IPS-NIHi11 (cell line): ENCODE measurements at places on chromosomes 2 and 18.

DNA sequence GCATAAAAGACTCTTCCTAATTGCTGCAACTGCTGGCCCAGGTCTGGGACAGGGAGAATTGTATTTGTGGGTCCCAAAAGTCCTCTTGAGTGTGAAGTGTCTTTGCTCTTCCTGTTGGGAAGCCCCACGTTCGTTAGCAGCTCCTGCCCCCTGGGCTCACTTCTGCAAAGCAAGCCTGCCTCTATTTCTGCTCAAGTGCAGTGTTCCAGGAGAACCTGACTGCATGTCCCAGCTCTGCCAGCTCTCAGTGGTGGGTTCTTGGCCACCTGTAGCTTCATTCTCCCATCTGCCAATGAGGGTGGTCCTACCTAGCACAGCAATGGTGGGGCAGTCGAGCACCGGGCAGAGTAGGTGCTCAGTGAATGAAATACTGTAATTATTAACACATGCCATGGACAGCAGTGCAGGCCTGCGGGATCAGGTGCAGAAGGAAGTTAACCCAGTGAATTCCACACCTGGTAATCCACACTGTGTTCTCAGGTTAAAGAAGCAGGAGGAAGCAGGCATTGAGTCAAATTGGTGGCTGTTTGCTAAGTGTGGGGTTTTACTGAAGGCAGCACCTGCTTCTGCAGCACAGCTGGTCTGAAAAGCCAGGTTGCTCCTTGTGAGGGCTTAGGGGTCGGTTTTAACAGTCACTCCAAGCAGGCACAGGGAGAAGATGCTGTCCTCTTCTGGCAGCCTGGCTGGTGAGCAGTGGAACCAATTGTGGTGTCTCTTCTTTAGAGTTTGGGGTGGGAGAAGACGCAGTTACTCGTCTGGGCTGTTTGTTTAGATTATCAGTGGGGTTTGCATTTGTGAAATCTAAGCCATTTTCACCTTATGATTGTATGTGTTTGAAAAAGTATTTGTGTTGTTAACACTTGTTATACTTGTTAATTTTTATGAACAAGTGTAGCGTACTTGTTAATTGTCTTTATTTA is 54.3 kb downstream of the DGKD start:
- no peak for DNase-seq

DNA sequence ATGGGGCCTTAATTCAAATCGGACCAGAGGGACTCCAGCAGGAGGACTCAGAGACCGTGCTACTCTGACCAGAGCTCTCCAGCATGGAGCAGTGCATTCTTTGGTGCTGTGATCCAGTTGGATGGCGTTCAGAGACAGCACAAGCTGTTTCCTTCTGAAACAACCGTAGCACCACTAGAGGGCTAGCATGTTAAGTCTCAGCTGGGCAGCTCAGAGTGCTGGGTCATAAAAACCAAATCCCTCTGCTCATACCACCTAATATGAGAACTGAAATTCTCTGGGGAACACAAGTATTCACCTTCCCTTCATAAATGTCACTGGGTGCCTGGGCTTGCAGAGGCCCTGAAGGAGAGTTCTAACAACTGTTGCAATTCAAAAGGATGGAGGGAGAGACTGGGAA is 97.7 kb upstream of the TFCP2L1 start:
- DNase-seq = peak; percentile 16

- DNase-seq = peak; percentile 78
Observed at GRCh38 chr2:199488772-199489400, 31.1 kb upstream of the SATB2 start.

DNA sequence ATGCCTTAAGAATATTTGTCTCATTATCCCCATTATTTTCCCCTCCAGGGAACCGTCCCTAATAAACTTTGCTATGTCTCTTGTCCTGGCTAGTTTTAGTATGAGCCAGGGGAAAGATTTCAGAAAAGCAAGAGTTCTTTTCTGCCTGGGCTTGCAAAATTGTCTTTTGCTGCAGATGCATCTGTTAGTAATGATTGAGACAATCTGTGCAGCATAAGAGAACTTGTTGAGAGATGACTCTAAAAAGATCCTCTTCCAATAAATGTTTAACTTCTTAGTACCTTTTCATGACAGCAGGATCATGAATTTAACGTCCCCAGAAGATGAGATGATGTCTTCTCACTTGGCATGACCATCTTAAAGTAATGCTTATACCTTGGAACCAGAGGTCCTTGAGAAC is 172.5 kb upstream of the CREB1 start:
- no peak for DNase-seq

DNA sequence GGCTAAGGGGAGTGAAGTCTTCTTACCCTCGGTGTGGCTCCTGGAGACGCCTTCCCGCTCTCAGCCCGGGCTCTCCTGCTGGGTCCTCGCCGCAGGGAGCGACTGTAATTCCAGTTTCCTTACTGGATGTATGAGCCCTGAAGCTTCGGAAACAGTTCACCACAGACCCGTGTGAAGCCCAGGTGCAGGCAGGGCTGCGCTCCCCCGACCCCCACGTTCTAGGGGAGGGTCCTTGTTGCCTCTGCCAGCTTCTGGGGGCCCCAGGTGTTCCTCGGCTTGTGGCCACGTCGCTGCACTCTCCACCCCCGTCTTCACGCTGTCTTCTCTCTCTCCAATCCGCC is 5.1 kb upstream of the ASB1 start:
- no peak for DNase-seq

DNA sequence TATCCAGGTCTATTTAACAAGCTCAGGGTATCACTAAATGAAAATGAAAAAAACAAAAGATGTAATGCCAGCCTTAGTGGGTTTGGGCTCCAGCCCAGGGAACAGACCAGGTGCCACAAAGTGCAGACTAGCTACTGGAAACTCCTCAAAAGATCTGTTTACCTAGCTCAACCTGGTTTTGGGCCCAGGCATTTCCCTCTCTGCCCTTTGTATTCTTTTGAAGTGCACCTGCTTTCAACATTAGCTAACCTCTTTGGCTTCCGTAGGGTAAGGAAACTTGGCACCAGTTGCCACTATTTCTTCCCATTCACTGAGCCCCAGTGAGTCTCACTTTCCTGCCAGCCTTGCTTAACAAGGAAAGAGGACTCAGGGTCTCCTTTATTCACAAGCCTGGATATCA is 123.6 kb upstream of the CDCA7 start:
- no peak for DNase-seq
